ENCODE measurements at places on chromosomes 11 and 22.

GRCh38 chr11:46114378-46114777 is 6.9 kb downstream of the PHF21A start:
- DNase-seq, result no peak

DNA sequence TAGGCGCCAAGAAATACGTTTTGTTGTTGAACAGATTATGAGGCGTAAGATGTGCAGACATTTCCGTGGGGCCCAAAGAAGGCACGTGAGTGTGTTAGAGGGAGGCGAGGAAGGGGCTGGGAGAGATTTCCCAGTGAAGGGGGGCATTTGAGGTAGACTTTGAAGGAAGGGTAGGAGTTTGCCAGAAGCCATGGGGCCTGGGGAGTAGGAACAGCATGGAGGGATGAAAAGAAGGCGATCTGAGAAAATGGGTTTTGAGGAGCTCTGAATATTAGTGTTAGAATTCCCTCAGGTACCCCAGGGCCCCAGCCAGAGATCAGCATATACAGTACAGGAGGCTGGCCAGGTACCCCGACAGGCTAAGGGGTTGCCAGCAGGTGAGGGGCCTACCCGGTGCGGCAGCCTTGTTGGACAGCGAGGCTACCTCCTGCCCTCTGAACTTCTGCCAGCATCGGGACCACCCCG is 414 bp upstream of the MIEF1 start:
- no peak for DNase-seq

- no peak for DNase-seq
Measured at GRCh38 chr11:18615628-18616392, 16.2 kb downstream of the MISFA start.

GRCh38 chr11:80505771-80506170 is 1064.9 kb upstream of the TENM4 start:
- no peak for DNase-seq

DNA sequence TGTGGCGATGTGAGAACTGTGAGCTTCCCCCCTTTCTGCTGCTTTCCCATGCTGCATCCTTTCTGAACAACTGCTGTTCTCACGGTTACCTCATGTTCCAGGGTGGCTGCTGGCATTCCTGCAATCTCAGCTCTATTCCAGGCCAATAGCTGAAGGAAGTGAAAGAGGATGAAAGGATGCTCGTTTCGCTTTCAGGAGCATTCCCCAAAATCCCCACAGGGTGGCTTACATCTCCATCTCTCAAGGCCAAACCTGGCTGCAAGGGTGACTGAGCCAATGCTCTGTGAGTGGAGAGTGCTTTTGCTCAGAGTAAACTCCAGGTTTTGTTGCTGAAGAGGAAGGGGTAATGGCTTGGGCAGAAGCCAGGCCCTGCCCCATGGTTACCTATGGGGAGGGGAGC is 848.2 kb downstream of the BRD1 start:
- no peak for DNase-seq

DNA sequence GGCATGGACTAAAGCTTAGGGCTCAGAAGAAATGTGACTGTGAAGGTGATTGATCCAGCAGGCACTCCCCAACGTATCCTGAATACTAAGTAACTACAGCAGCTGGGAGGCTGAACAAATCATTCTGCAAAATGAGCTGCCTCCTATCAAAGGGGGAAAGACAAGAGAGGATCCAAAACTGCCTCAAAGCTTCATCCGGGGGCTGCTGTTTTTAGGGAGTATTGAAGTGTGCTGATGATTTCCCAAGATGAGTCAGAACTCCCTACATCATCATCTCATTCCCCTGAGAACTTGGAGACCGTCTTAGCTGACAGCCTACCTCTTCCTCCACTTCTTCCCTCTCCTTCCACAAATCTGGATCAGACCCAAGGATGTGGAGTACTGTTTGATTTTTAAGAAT is 108.4 kb upstream of the GRAMD1B start:
- no peak for DNase-seq

- DNase-seq, result peak; percentile 68
Measured at GRCh38 chr11:72091292-72091691, 10.6 kb downstream of the LRRC51 start.

DNA sequence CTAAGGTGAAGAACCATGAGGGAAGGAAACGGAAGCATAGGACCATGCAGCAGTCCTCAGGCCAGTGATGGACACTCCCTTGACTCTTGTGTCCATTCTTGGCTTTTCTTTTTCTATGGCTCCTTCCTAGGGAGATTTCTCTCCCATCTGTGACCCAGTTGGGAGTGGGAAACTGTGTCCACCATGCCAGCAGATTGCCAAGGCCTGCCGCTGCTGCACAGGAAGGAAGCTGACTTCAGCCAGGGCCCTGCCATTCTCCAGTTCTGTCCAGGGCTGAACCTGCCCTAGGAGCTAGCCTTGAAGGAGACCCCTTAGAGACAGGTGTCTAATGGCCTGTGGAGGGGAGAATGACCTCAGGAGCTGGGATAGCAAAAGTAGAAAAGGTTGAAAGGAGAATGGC is 17.4 kb downstream of the SSH3 start:
- DNase-seq, result no peak

- DNase-seq, result no peak
Measured at GRCh38 chr11:37755521-37755920, 1157.5 kb upstream of the RAG2 start.

- no peak for DNase-seq
Measured at GRCh38 chr11:94793822-94794221, 25.7 kb downstream of the AMOTL1 start.

- no peak for DNase-seq
Measured at GRCh38 chr11:33379947-33380346, 122.8 kb downstream of the HIPK3 start.

GRCh38 chr11:126317756-126318573 is 14.1 kb downstream of the DCPS start:
- DNase-seq, result no peak

GRCh38 chr22:47623763-47624148 is 861.3 kb downstream of the TBC1D22A start:
- DNase-seq, result peak; percentile 19

DNA sequence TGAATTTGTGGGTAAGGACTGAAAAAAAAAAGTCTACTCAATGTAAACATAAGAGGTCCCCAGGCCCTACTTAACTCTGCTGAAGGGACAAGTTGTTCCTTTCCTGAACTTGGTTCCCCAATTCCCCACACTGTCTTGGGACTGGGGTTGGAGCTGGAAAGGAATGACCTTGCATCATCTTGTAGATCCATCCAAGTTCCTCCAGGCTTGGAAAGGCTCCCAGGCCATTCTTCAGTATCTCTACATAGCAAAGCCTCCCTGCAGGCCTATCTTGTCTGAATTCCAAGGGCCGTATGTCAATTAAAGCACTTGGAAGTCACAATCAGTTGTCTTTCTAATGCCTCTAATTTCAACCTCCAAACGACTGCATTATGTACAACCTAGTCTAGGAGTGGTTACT is 361.2 kb downstream of the TMEM135 start:
- DNase-seq, result no peak

DNA sequence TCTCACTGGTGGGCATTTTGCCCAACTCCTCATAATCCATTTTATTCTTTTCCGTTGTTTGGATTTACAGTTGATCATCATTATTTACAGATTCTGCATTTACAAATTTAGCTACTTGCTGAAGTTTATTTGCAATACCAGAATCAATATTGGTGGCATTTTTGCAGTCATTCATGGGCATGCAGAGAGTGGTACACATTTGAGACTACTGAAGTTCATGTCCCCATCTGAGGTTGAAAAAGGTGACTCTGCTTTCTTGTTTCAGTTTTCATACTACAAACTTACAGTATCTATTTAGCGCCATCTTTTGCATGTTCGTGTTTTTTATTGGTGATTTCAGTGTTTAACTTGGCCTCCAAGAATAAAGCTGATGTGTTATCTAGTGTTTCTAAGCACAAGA is 318.7 kb upstream of the CTSC start:
- DNase-seq, result no peak

GRCh38 chr11:113670149-113670830 is 35.8 kb downstream of the TMPRSS5 start:
- no peak for DNase-seq

GRCh38 chr11:35615921-35616900 is 2.0 kb upstream of the FJX1 start:
- peak; percentile 42 for DNase-seq

- DNase-seq, result no peak
Measured at GRCh38 chr11:67489203-67489884, 6.5 kb downstream of the AIP start.

GRCh38 chr11:45266676-45267020 is 19.5 kb downstream of the SYT13 start:
- DNase-seq, result no peak

GRCh38 chr11:100674212-100674611 is 12.9 kb upstream of the ARHGAP42 start:
- no peak for DNase-seq

- no peak for DNase-seq
Measured at GRCh38 chr11:56509439-56509838, 18.3 kb upstream of the OR5M8 start.

- no peak for DNase-seq
Measured at GRCh38 chr22:37219533-37219932, 7.3 kb upstream of the SSTR3 start.

DNA sequence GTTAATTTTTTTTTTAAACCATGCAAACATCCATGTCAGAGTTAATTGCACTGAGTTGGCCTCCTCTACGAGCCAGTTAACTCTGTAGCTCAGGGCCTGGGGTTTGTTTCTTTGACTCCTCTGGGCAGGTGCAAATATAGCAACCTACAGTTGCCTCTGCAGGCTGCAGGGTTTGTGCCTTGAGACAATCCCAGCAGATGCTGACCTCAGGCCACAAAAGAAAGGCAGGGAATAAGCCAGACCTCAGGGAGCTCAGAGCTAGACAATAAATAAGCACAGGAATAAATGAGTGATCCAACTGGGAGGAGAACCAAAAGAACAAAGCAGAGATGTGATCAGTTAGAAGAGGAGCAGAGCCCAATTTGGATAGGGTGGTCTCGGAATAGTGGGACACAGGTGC is 390.8 kb downstream of the SHANK2 start:
- DNase-seq, result no peak

- no peak for DNase-seq
Measured at GRCh38 chr11:24625975-24626374, 129.1 kb downstream of the LUZP2 start.

- DNase-seq, result no peak
Measured at GRCh38 chr11:118095493-118095892, 8.7 kb upstream of the SMIM35 start.

DNA sequence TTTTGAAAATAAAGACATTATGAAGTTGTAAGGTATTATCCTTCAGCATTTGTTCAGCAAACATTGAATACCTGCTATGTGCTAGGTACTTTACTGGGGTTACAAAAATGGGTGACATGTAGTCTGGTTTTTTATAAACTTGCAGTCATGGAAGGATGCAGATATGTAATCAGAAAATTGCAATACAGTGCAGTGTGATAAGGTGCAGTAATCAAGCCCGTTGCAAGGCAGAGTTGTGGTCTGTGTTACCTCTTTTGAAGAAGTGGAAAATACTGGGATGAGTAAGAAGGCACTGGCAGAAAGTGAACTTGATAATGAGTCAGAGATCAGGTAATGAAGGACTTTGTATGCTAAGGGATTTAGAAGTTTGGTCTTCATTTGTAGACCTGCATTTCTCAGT is 8.1 kb downstream of the FBXO7 start:
- DNase-seq, result no peak

DNA sequence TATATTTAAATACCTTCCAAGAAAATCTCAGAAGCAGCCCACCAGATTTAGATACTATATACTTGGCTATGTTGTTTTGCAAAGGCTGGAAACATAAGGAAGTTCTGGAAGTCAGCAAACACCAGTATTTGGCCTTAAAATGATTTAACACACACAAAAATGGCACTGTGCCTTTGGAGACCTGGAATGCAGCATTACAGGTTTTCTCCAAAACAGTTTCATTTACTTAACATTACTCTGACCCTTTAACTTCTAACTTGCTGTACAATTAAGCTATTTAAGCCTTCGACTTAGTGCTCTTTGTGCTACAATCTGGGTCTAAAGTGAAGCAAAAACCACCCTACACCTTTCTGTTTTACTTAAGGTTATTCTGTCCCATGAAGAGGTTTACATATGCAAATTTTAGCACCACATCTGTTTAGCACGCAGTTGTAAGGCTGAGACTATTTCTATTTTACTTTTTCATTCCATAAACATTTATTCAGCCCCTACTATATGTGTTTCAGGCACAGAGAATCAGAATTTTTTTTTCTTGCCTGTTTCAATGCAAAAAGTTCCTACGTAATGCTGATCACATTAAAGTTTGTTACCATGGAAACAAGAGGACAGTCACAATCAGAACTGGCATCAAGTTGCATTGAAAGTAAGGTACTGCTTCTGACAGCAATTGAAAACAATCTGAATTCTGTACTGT is 70.3 kb downstream of the MAML2 start:
- peak; percentile 78 for DNase-seq

- DNase-seq, result no peak
Measured at GRCh38 chr22:20727118-20728015, 46.5 kb upstream of the SERPIND1 start.

GRCh38 chr11:15800111-15800800 is 556.1 kb downstream of the SOX6 start:
- DNase-seq, result no peak

DNA sequence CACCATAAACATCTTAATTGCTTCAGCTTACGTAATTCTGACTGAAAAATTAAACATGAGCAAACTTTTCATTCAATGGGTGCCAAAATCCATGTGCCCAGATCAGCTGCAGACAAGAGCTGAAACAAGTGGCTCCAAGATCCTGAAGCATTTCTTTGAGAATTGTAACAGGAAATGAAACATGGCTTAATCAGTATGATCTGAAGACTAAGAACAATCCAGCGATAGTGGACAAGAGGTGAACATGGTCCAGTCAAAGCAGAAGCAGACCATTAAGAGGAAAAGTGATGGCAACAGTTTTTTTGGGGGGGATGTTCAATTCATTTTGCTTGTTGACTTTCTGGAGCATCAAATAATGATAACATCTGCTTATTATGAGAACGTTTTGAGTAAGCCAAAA is 1964.5 kb upstream of the RAG2 start:
- no peak for DNase-seq

GRCh38 chr11:96393753-96394348 is 4.0 kb downstream of the JRKL start:
- DNase-seq, result peak; percentile 14

GRCh38 chr11:4839851-4840549 is 9.0 kb downstream of the OR51S1 start:
- no peak for DNase-seq

GRCh38 chr22:43783777-43784176 is 28.3 kb downstream of the EFCAB6 start:
- DNase-seq, result no peak

DNA sequence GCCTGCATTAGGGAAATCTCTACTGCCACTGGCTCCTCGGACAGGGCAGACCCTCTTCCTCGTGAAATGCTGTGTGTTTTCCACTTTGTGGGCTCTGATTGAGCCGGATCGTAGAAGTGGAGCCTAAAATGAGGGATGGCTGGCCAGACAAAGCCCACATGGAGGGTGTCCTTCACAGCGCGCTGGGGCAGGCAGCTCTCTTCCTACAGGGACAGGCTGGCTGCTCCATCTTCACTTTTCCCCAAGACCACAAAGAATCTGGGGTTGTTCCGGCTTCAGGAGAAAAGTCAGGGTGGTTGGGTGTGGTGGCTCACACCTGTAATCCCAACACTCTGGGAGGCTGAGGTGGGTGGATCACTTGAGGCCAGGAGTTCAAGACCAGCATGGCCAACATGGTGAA is 94.9 kb downstream of the MORC2 start:
- no peak for DNase-seq
